ENCODE measurements at places on chromosomes 6 and 20.
A peak's percentile ranks its signal among the peaks of the same experiment; 100 is the strongest.

GRCh38 chr6:168524571-168525001 lies 83.6 kb downstream of the SMOC2 start:
- DNase-seq: no peak

DNA sequence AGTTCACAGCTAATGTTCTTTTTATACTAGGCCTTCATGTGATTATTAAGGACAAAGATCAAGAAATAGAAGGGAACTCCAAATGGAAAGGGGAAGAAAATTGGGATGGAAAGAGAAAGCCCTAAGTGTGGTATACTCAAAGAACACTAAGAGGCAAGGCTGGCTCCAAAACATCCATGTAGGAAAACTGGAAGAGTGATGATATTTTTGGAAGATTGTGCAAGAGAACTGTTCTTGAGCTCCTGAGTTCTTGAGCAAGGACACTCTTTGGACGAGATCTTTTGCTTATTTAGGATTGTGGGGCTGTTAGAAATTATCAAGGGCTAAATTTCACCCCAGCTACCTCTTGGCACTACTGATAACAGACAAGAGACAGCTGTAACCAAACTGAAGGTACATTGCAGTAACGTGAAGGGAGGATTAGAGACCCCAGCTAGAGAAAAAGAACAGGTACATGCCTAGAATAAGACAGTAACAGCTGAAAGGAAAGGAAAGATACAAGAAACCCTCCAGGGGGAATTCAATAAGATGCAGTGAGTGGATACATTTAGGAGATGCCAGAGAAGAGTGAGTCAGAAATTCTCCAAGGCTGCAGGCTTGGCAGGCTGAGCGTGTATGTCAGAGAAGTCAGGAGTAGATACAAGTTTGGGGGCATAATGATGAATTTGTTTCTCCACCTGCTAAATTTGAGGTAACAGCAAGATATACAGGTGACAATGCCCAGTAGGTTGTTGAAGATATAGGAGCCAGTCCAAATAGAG lies 69.7 kb downstream of the CBLN4 start:
- no peak for DNase-seq

- DNase-seq: no peak
These were observed 175.7 kb downstream of the TBX18 start for GRCh38 chr6:84588697-84589080.

GRCh38 chr6:46130666-46131065 lies 877 bp downstream of the ENPP4 start:
- no peak for DNase-seq

DNA sequence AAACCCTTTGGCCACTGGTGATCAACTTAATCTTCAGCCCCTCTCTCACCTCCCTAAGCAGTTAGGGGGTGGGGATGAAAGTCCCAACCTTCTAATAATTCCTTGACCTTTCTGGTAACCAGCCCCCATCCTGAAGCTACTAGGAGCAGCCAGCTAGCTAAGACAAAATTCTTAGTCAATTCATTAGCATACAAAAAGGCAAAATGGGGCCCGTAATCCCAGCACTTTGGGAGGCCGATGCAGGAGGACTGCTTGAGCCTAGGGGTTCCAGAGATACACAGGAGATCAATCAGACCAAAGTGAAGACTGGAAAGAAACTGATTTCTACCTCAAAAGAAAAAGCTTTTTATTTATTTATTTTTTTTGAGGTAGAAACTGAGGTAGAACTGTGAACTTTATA lies 1.8 kb downstream of the ASCC3 start:
- no peak for DNase-seq

- no peak for DNase-seq
These were observed 23.5 kb upstream of the CCN6 start for GRCh38 chr6:112030206-112030960.

- DNase-seq: no peak
These were observed 1405.1 kb upstream of the EYS start for GRCh38 chr6:67112120-67112519.

DNA sequence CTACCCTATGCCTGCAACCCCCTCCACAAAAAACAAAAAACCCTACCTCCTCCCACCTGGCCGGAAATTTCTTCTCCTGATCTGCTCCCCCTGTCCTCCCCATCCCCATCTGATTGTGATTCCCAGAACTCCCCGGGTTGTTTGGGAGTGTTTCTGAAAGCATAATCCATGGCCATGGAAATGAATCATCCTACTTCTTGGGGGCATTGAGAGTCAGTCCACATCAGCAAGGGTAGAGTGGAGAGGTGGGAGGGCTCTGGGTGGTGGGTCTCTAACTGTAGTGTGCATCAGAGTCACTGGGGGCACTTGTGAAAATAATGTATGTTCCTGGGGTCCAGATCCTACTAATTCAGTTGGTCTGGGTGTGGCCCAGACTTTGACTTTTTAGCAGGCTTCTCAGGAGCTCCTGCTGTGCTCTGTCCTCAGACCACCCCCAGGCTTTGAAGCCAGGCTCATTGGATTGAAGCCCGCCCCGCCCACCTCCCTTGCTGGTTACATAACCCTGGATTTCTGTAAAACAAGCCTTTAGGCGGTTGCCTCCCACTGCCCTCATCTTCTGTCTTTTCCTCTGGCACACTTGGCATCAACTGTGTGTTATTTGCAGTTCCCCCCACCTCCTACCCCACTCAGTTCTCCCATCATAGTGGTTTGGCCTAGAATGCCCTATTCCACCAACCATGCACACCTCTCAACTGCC lies 10.5 kb downstream of the PIGT start:
- DNase-seq: no peak

DNA sequence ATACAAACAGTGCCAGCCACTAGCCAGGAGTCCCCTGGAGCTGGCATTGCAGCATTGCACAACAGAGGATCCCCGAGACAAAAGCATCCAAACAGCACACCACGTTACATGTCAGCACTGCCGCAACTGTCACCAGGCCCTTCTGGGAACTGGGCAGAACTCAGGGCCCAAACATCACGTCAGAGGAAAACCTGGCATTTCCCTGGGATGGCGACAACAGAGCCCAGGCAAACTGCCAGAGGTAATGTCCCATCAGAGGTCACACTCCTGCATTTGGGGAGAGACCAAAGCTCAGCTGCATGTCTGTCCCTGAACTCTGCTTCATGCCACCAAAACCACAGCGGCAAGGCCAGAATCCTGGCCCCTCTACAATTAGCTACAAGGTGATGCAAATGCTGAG lies 36.3 kb downstream of the PPP1R3G start:
- DNase-seq: no peak

GRCh38 chr6:117232196-117232595 lies 33.2 kb upstream of the VGLL2 start:
- DNase-seq: no peak

GRCh38 chr20:2327620-2328555 lies 32.1 kb downstream of the TGM3 start:
- DNase-seq: no peak

GRCh38 chr6:56744528-56744927 lies 101.8 kb upstream of the DST start:
- no peak for DNase-seq

DNA sequence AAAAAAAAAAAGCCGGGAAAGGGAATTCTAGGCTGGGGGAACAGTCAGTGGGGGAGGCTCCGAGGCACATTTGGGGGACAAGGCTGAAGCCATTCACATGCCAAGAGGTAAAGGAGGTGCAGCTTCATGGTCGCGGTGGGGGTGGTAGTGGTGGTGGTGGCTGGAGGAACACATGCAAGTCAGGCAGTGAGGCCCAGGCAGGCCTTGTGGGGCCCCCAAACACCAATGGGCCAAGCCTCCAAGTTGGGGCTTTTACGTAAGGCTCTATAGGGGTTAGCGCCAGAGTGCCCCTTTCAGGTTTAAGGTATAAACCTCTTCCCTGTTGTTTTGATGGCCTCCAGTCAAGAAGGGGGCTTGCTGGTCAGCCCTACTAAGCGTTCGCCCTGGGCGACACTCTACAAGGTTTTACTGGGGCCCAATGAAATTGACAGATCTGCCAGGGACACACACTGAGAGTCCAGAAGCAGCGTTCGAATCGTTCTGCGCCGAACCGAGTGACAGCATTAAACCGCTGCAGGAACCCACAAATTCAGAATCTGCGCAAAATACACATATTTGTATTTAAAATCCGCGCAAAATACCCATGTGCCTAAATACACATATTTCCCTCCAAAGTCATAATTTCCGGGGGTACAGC lies 818 bp upstream of the AP5S1 start:
- DNase-seq: no peak

DNA sequence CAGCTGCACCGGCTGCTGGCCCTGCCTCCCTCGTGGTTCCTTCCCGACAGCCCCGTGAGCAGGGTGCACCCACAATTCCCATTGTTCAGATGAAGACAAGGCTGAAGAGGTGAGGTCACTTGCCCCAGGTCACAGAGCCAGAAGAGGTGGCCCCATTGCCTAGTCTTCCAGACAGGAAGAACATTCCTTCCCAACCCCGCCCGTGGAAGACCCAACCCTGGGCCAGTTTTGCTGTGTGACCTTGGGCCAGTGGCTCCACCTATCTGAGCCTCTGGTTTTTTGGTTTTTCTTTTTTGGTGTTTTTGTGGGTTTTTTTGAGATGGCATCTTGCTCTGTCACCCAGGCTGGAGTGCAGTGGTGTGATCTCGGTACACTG lies 61.7 kb downstream of the RIPOR3 start:
- DNase-seq: no peak

DNA sequence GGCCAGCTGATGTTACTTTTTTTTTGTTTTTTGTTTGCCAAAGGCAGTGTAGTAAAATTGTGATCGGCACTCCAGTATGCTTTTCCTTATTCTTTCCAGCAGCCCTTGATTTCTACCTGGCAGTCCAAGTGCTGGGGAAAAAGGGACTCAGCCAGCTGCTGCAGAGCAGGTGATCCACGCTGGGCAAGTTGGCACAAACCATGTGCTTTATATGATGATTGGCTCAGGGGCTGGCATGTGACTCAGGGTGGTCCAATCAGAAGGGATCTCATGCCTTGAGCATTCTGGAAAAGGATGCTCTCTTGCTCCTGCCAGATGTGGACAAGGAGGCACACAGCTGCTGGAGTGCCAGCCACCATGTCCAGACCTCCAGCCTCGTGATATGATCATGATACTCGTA lies 54.5 kb downstream of the SULF2 start:
- no peak for DNase-seq

- DNase-seq: no peak
These were observed 686.7 kb downstream of the COL12A1 start for GRCh38 chr6:74519163-74519562.

- no peak for DNase-seq
These were observed 4.2 kb downstream of the RIMS4 start for GRCh38 chr20:44805979-44806620.

GRCh38 chr6:5663259-5663658 lies 343.5 kb downstream of the NRN1 start:
- DNase-seq: no peak

- DNase-seq: no peak
These were observed 544.1 kb downstream of the QKI start for GRCh38 chr6:163958646-163959045.

GRCh38 chr20:63316502-63316921 lies 23.5 kb downstream of the COL20A1 start:
- no peak for DNase-seq

- DNase-seq: no peak
These were observed 73.0 kb upstream of the NHSL1 start for GRCh38 chr6:138572167-138572875.

- no peak for DNase-seq
These were observed 38.1 kb downstream of the IRF4 start for GRCh38 chr6:429515-430121.

GRCh38 chr6:163198396-163198795 lies 216.1 kb upstream of the QKI start:
- no peak for DNase-seq

- DNase-seq: no peak
These were observed 224.2 kb upstream of the SSTR4 start for GRCh38 chr20:22810626-22811569.

GRCh38 chr6:18122128-18123093 lies at the start of gene NHLRC1:
Gene NHLRC1 (minus strand): TSS chr6:18122677. CDS start chr6:18122606, 71 bp downstream.
- DNase-seq: peak; percentile 52

DNA sequence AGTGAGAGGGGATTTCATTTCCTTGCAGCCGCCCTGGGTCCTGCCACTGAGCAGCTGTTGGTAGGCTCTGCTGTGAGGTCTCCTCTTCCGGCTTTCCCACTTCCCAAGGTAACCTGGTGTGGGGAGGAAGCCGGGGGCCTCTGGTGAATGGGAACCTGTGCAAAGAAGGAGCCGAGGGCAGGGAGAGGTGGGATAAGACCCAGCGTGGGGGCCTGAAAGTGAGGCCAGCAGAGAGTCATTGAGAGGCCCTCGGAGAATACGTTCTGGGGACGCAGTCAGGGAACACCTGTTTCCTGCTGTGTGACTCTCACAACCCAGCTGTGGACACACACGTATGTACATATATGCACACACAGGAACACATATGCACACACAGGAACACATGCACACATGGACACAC lies 100.7 kb downstream of the CDH26 start:
- DNase-seq: no peak

DNA sequence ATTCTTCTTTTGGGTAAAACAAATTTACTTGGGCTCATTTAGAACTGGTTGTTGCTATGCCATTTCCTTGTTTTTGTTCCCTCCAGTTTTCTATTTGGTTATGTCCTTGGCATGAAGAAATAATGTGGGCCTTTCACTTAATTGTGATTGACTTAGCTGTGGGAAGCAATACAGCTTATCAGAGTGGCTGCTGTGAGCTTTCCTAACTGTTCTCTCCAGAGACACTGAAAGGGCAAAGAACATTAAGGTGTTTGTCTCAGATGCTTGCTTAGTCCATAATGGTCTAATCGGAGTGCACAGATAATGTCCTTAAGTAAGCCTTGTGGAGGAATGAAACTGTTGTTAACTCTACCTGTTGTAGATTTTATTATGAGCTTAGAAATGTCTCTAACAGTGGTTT lies 56.6 kb downstream of the SH3BGRL2 start:
- no peak for DNase-seq

- DNase-seq: no peak
These were observed 335.4 kb downstream of the COL12A1 start for GRCh38 chr6:74870403-74870802.

- no peak for DNase-seq
These were observed 18.8 kb downstream of the KCNK5 start for GRCh38 chr6:39210450-39210849.

- DNase-seq: no peak
These were observed 22.5 kb downstream of the SLC17A4 start for GRCh38 chr6:25777031-25777430.

- DNase-seq: no peak
These were observed 1.6 kb downstream of the SCAND1 start for GRCh38 chr20:35952480-35953386.

DNA sequence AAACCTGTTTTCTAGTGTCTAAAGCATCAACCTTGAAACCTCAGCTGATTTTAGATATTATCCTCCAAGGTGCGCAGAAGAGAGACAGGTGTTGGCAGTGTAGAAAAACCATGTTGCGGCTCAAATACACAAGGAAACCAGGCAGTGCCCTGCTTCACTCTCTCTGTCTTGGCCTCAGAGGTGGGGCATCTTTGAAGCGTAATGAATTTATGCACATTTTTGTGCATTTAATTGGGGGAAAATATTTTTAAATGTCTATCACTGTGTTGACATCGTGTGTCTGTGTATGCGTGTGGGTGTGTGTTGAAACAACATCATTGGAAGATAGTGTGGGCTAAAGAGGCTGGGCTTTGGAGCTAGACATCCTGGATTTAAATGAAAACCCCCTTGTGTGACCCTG lies 334.0 kb upstream of the CHD6 start:
- DNase-seq: no peak

- no peak for DNase-seq
These were observed 50.0 kb downstream of the CDH26 start for GRCh38 chr20:60008130-60008808.

GRCh38 chr20:63471717-63471980 lies 806 bp downstream of the KCNQ2 start:
- no peak for DNase-seq

GRCh38 chr20:41218466-41218865 lies 81.1 kb downstream of the PLCG1 start:
- DNase-seq: no peak

- no peak for DNase-seq
These were observed 99.8 kb downstream of the LY86 start for GRCh38 chr6:6688283-6688682.

Data from activated naive CD8-positive, alpha-beta T cell treated with anti-CD3 and anti-CD28 coated beads, Interleukin-2, amount 50 U/mL, for 16 hours (primary cell).